Ammon's horn (tissue), 1 donor: ENCODE measurements at places on chromosomes 4 and X.

- peak; percentile 55 for DNase-seq
Observed at GRCh38 chrX:150365990-150366911, 3.1 kb downstream of the MAMLD1 start.

- no peak for DNase-seq
Observed at GRCh38 chr4:156975686-156976085, 4.1 kb upstream of the PDGFC start.

- no peak for DNase-seq
Observed at GRCh38 chrX:10208281-10208856, 51.6 kb downstream of the CLCN4 start.

- DNase-seq, result no peak
Observed at GRCh38 chr4:113607998-113608397, 153.5 kb downstream of the CAMK2D start.

DNA sequence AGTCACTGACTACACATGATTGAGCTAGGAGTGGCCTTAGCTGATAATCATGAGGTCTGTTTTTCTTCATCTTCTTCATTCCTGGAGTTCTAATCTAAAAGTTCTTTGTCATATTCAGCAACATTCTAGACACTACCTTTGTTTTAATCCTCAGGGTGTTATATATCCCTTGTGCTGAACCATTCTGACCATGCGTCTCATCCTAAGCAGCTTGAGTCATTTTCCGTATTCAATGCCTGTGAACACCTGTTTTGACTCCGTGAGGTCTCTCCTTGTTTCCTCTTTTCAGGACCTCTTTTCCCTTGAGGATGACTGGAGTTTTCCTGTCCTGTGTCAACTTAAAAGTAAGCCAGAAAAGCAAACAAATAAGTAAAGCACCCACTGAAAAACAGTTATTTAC lies 597.9 kb downstream of the GBA3 start:
- DNase-seq, result no peak

DNA sequence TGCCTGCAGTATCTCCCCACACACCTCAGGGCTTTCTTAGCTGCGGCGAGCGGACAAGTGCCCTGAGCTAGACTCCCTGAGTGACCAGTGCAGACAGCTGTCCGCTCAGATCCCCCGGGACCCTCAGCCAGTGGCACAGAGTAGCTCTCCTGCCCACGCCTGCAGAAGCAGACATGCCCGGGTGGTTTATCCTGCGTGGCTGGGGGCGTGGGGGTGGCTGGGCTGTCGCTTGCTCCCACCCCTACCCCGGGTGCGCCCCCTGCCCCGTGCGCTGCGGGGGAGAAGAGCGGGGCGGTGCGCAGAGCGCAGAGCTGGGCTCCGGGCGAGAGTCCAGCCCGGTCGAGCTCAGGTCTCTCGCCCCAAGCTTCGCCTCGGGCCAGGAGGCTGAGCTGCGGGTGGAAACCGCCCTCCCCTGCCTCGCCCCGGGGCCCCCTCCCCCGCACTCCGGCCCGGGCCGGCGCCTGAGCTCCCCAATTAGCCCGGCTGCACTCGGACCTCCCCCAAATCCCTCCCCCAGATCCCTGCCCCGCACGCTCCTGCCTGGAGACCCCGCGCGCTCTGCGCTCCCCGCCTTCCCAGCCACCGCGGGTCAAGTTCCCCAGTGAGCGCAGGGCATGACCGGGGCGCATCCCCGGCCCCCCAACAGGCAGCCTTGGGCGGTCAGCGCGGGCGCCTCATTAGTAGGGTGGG lies 11.7 kb upstream of the SHOX start:
- no peak for DNase-seq

GRCh38 chrX:143701460-143701859 lies 19.1 kb downstream of the SPANXN2 start:
- no peak for DNase-seq

GRCh38 chrX:43866423-43866822 lies 15.8 kb downstream of the MAOB start:
- no peak for DNase-seq

DNA sequence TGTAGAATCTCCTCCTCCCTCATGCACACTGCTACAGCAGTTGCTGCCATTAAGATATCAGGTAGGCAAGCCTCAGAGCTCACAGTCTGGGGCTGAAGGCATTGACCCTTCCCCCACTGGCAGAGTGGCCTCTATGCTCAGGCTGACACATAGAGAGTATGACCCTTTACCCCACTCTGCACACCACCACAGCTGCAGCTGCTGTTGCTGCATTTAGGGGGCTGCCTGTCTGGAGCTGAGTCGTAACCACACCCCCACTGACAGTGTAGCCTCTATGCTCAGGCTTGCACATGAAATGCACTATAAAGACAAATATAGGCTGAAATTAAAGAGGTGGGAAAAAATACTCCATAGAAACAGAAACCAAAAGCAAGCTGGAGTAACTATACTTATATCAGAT lies 289.3 kb upstream of the PABPC4L start:
- DNase-seq, result no peak

DNA sequence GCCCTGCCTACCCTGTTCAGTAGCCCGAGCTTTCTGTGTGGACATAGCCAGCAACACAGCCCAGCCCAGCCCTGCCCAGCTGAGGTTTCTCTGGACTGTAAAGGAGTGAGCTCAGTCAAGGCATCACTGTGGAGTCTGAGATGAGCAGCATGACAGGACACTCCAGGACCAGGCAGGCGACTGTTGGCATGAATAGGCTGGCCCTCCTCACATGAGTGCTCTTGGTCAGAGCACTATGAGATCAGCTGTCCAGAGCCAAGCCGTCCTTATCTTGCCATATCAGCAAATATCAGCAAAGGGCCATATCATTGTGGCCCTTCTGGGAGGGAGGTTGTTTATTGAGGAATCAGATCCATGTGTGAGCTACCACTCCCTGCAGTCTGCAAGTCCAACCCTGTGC lies 30.9 kb downstream of the REELD1 start:
- DNase-seq, result no peak

DNA sequence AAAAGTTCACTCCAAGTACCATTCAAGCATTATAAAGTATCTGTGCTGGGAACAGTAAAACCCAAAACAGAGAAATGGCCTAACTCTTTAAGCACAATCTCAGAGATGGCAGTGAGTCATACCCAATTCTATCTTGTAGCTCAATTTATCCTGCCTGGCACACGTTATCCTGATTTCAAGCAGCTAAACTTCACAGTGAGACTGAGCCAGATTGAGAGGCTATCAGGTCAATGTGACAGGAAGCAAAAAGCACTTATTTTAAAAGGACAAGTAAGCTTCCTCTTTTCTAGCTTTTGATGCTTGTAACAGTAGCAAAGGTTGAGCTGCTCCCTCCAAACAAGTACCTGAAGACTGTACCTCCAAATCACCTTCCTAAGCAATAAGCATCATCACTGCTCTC lies 324.9 kb downstream of the NAF1 start:
- DNase-seq, result peak; percentile 34

DNA sequence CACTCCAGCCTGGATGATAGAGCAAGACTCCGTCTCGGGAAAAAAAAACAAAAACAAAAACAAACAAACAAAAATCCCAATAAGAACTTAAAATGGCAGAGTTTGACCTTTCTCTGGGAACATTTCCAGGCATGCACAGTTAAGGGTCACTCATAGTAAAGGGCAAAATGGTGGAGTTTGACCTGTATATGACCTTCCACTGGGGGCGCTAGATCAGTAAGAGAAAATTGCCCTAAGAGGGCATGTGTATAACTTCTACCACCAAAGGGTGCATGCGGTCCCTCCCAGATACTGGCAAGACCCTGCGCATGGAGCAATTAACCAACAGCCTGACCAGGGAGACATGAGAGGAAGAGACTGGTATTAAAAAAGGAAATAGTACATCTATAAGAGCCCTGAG lies 177.2 kb downstream of the MOSPD2 start:
- no peak for DNase-seq

GRCh38 chrX:140713174-140713539 lies 3.6 kb downstream of the LINC00632 start:
- DNase-seq, result no peak

DNA sequence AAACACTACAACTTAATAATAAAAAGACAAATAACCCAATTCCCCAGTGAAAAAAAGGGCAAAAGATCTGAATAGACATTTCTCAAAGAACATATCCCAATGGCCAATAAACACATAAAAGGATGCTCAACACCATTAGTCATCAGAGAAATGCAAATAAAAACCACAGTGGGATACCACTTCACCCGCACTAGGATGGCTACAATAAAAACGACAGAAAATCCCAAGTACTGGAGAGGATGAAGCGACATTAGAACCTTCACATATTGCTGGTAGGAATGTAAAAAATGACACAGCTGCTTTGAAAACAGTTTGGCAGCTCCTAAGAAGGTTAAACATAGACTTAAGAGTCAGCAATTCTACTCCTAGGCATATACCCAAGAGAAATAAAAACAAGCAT lies 140.6 kb upstream of the ARX start:
- DNase-seq, result no peak

- DNase-seq, result no peak
Observed at GRCh38 chr4:128358231-128358912, 70.8 kb upstream of the PGRMC2 start.

DNA sequence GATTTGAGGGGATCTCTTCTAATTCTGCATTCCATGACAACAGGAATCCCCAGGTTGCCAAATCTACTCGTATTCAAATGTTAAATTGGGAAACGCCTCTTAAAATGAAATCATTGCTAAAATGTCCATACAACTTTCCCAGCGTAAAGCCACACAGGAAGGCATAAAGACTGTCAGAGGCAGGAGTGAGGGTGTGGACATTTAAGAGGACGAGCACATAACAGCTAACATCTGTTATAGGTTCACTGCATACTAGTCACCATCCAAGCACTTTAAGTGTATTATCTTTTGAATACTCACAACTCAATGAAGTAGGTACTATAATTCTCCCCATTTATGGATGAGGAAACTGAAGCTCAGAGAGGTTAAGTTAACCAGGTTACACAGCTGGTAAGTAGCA lies 35.6 kb downstream of the ATG4A start:
- DNase-seq, result no peak

- DNase-seq, result peak; percentile 59
Observed at GRCh38 chr4:55087009-55087912, 38.1 kb downstream of the KDR start.

DNA sequence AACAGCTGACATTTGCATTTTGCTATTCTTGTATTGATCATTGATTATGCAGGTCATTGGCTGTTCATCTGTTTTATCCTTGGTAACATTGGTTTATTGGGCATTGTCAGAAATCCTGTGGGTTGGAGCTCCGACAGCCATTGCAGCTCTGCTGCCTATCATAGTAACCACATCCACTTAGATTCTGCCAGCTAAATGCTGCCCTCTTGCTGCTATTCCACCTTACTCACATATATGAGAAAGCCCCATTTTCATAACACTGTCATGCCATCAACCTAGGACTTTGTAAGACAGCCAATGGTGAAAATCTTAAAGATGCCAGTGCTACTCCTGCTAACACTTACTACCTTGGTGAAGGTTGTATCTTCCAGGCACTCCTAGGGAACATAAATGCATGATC lies 187.3 kb upstream of the CXCL13 start:
- DNase-seq, result peak; percentile 8

GRCh38 chr4:169861593-169861992 lies 103.8 kb upstream of the HPF1 start:
- no peak for DNase-seq

- no peak for DNase-seq
Observed at GRCh38 chr4:73404042-73404441, at the start of gene ALB. TSS of gene ALB (plus strand) at chr4:73404287. CDS start at chr4:73404328, 41 bp downstream.

GRCh38 chr4:188989371-188989770 lies 850.1 kb downstream of the TRIML1 start:
- no peak for DNase-seq

DNA sequence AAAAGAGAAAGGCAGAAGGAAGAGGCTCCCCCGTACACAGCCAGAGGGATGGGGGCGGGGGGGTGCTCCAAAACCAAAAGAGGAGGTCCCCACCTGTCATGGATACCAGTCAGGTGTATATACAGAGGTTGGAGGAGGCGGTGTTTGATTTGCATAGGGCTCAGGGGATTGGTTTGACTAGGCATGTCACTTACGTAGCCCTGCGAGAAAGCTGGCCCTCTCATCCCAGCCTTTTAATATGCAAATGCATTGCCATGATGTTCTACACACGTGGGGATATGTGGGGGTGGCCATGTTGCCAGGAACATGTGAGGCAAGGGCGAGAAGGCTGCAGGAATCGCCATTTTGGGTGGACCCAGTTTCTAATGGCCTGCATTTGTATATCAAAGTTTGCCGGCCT lies 38.6 kb downstream of the TMEM150C start:
- no peak for DNase-seq

GRCh38 chrX:130082244-130083106 lies 27.8 kb downstream of the ELF4 start:
- peak; percentile 18 for DNase-seq

DNA sequence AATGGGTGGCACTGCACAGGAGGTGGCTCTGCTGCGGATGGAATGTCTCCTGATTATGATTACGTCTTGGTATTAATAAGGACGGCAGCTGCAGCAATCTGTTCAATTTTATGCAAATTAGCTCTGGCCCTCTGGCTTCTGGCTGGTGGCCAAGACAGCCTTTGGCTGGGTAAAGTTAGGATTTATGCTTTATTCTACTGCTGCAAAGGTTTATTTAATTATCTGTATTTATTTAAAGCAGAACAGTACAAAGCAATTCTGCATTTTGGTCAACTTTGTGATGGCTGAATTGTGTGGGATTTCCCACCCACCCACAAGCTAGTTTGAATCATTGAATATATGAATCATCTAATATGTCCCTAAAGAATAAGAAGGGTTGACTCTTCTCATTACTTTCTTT lies 745.6 kb upstream of the FAM241A start:
- DNase-seq, result peak; percentile 16

DNA sequence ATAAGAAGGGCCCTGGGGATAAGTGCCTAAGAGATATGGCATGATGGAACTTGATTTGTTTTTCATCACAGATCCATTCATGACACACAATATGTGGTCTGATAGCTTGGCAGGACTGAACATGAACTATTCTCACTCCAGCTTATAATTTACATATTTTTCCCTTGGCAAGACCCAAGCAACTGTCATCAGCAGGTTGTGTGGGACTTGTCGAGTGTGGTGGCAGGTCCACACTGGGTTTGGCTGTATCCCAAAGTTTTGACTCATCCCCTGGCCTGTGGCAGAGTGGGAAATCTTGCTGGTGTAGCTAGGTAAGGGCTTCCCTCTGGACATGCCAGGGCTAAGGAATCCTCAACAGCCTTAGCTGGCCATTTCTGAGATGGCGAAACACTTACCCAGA lies 81.0 kb upstream of the STIM2 start:
- no peak for DNase-seq

DNA sequence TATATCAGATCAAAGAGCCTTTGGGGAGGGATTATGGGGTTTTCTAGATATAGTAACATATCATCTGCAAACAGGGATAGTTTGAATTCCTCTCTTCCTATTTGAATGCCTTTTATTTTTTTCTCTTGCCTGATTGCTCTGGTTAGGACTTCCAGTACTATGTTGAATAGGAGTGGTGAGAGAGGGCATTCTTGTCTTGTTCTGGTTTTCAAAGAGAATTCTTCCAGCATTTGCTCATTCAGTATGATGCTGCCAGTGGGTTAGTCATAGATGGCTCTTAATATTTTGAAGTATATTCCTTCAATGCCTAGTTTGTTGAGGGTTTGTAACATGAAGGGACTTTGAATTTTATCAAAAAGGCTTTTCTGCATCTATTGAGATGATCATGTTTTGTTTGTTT lies 25.6 kb upstream of the ABCB7 start:
- DNase-seq, result no peak

GRCh38 chr4:173009129-173009823 lies 159.3 kb upstream of the GALNT7 start:
- no peak for DNase-seq

GRCh38 chr4:183391204-183391603 lies 53.2 kb upstream of the CDKN2AIP start:
- DNase-seq, result no peak
